ENCODE measurements at places on chromosomes 4 and X.

DNA sequence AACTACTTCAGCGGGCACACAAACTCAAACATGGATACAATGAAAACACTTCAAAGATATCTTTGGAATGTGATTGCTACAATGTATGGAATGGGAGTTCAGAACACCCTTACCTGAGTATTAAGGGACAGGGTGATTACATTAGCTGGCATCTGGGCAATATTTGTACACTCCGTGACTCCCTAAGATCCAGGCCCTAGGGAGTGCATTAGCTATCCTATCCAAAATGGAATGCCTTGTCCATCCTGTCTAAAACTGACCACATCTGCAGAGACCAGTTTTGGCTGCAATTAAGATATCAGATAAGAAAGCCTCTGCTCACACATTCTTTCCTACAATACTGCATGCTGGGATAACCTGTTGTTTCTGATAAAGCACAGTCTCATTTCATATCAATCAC lies 176.6 kb upstream of the EMCN start:
- no peak for DNase-seq

DNA sequence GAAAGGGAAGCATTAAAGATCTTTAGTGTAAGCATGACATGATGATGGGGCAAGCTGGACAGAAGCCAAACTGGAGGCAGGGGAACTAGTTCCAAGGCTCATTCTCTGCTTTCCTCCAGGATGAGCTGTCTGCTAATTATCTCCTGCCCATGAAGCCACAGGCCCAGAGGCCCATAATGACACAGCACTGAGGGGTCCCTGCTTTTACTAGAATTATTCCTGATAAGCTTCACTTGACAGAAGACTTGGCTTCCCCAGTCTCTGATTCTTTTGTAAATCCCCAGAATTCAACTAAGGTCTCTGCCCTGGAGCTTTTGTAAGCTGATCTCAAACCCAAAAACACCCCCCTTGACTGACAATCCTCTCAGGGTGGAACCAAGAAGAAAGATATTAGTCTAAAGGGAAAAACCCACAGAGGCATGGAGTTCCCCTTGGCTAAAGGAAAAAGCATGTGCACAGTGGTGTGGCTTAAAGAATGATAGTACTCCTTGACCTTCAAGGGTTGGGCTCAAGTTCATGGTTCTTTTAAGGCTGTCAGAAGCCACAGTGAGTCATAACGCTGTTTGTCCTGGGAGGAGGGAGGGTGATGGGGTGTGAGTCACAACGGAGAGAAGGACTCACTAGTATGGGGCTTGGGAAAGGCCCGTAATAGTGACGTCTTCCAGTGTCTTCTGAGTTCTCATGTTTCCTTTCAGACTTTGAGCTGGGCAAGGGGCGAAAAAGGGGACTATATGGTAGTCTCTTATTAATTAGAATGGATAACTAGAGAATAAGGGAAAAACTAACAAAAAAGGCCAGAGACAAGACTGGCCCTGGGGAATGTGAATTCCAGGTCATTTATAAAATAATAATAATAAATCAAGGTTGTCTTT lies 146.0 kb upstream of the CPEB2 start:
- DNase-seq = no peak

- no peak for DNase-seq
These were observed 99.6 kb upstream of the PDE5A start for GRCh38 chr4:119728185-119728584.

DNA sequence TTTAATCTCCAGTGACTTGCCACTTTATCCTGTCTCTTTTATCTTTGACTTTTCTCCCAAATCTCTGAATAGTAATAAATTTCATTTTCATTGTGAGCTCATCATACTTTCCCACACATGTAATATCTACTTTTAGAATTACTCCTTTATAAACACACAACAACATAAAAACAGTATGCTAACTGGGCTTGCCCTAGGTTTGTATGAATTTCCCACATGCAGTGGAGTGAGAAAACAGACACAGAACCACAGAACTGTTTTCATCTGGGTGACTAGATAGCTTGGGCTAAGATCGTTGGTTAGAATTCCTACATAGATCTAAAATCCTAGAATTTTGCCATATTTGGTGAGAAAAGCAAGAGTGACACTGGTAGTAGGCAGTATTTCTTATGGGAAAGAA lies 409.5 kb downstream of the SPRY1 start:
- no peak for DNase-seq

GRCh38 chr4:86876894-86877685 lies 15.1 kb downstream of the C4orf36 start:
- no peak for DNase-seq

DNA sequence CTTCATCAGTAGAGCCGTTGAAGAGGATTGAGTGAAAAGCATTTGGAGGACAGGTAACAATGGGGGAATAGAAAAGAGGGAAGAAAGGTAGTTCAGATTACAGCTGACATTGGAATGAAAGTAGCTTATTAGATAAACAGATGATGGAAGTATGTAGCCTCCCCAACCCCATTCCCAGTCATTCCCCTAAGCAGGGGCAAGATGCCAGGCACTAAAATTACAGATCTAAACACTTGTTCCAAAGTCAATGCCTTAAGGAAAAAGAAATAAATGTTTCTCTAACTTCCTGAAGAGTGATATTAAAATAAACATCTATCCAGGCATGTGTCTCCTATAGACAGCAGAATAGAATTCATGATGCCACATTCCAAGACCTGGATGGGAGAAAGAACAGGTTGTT lies 350.8 kb downstream of the PDGFC start:
- DNase-seq = no peak

DNA sequence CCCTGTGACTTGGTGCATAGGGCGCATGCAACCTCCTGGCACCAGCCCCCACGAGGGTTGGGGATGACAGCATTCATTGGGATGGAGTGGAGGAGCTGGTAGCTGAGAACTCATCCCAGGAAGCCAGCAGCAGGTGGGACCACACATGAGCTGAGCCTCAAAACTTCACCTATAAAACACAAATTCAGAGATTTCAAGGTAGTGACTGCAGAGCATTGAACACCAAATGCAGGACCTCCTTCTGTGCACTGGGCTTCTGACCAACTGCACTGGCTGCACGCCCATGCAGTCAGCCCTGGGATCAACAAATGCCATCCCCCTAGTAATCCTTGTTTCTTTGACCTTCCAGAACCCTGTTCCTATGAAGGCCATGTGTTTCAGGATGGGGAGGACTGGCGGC lies 197.8 kb downstream of the FRAS1 start:
- DNase-seq = no peak

GRCh38 chr4:77453911-77454310 lies 151.7 kb upstream of the CXCL13 start:
- no peak for DNase-seq
